ENCODE measurements at places on chromosomes 2 and 18. TPM values are rescaled to one million over a fixed set of nuclear protein-coding genes. Genes with fewer than 3 reads are reported as not detected.

Gene CAMKMT
- 10.9 TPM for total RNA-seq

Gene UCN
- total RNA-seq = 4.1 TPM

Gene STAT4
- 1.3 TPM for total RNA-seq

Gene DES
- not detected for total RNA-seq

Gene DYNAP
- not detected for total RNA-seq

Gene IL1F10
- total RNA-seq = not detected

Gene ANKRD62
- not detected for total RNA-seq

Gene ACMSD
- total RNA-seq = not detected

Gene ABCG8
- total RNA-seq = not detected

Gene TMEM163
- total RNA-seq = not detected

Gene EHD3
- 25.9 TPM for total RNA-seq

- H3K27me3 ChIP-seq = no peaks in the 10 kb centered on the region
- no peak overlapping the region for H3K4me3 ChIP-seq
- H3K4me1 ChIP-seq = peaks cover 9% of the 10 kb centered on the region
- H3K27ac ChIP-seq = no peak overlapping the region
- no peaks in the 10 kb centered on the region for H3K36me3 ChIP-seq
Measured at GRCh38 chr2:196961889-196962288, 35.4 kb upstream of the PGAP1 start.

- peak overlapping the region; percentile 97 for H3K27ac ChIP-seq
- peak; percentile 49 for DNase-seq
- no peaks in the 10 kb centered on the region for H3K36me3 ChIP-seq
Measured at GRCh38 chr2:84888401-84889276, 7.8 kb upstream of the TRABD2A start.

DNA sequence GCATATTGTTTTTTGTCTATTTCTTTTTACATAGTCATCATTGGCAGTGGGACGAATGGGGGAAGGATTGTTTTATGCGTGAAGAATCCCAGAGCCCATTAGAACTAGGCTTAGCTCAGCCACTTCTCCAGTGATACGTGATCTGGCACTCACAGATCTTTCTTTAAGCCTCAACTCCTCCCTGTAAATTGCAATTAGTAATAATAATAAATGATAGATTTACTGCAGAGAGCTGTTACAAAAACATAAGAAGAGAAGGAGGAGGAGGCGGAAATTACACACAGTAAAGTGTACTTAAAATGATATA lies 629.3 kb downstream of the NRXN1 start:
- H3K36me3 ChIP-seq = no peaks in the 10 kb centered on the region
- H3K27ac ChIP-seq = no peak overlapping the region
- H3K4me1 ChIP-seq = no peaks in the 10 kb centered on the region
- no peaks in the 10 kb centered on the region for H3K27me3 ChIP-seq

GRCh38 chr2:216023055-216023648 lies 9.8 kb upstream of the MREG start:
- H3K36me3 ChIP-seq = peaks cover 1% of the 10 kb centered on the region
- DNase-seq = no peak
- no peaks in the 10 kb centered on the region for H3K4me1 ChIP-seq
- no peak overlapping the region for H3K27ac ChIP-seq
- H3K4me3 ChIP-seq = no peak overlapping the region
- H3K27me3 ChIP-seq = no peaks in the 10 kb centered on the region

- H3K4me3 ChIP-seq = no peak overlapping the region
- no peak overlapping the region for H3K27ac ChIP-seq
- no peaks in the 10 kb centered on the region for H3K4me1 ChIP-seq
- DNase-seq = no peak
- H3K27me3 ChIP-seq = no peaks in the 10 kb centered on the region
- no peaks in the 10 kb centered on the region for H3K36me3 ChIP-seq
Measured at GRCh38 chr2:221896505-221897151, 324.5 kb upstream of the EPHA4 start.

- peak; percentile 42 for DNase-seq
- peaks cover 68% of the 10 kb centered on the region for H3K27me3 ChIP-seq
- H3K36me3 ChIP-seq = no peaks in the 10 kb centered on the region
- no peak overlapping the region for H3K4me3 ChIP-seq
- H3K4me1 ChIP-seq = no peaks in the 10 kb centered on the region
- no peak overlapping the region for H3K27ac ChIP-seq
Measured at GRCh38 chr2:110804915-110805314, 72.5 kb downstream of the ACOXL start.

DNA sequence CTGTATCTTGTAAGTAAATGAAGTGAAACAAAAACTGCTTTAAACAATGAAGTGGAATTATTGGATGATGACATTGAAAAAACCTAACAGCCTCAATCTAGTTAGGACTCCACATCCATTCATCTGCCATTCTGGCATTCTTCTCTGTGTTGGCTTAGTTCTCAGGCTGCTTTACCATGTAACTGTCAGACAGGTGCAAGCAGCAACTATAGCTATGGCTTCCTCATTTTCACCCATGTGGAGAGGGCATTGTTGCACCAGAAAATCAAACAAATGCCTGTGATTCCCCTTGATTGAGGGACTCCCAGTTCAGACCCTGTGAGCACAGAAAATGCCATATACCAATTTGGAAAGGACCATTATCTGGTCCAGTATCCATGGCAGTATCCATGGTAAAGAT lies 129.5 kb upstream of the NYAP2 start:
- no peaks in the 10 kb centered on the region for H3K36me3 ChIP-seq
- no peaks in the 10 kb centered on the region for H3K27me3 ChIP-seq
- H3K4me3 ChIP-seq = no peak overlapping the region
- H3K27ac ChIP-seq = no peak overlapping the region
- H3K4me1 ChIP-seq = peaks cover 4% of the 10 kb centered on the region

DNA sequence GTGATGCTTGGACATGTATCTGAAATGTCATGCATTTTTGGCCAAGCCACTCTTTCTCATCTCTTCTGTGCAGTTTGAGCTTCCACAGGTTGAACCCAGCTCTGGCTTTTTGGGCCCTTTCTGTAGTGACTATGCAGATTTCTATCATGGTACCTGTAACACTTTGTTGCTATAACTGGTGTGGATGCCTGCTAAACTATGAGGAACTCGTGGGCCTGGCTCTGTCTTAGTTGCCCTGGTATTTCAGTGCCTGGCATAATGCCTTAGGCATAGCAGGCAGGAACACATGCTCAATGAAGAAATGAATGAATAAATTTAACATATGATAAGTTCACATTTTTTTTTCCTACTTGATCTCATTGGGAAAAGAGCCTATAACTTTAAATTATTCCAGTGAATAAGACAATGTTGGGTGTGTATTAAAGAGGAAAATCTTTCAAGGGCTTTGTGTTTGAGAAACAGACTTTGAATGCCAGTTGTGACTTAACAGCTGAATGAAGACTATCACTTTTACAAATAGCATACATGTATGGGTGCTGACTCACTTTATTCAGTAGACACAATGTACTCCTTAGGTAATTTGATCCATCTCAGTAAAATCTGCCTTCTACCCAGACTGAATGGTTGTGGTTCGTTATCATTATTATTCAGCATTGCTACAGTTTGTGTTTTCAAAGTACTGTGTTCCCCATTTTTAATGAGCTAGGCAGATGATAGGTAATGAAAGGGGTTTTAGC lies 86.4 kb upstream of the MAP4K3 start:
- no peak for DNase-seq
- H3K4me3 ChIP-seq = no peak overlapping the region
- H3K4me1 ChIP-seq = peaks cover 36% of the 10 kb centered on the region
- no peaks in the 10 kb centered on the region for H3K36me3 ChIP-seq

- H3K36me3 ChIP-seq = no peaks in the 10 kb centered on the region
- no peaks in the 10 kb centered on the region for H3K4me1 ChIP-seq
- no peak overlapping the region for H3K4me3 ChIP-seq
Measured at GRCh38 chr2:15584767-15585469, 6.8 kb upstream of the DDX1 start.

- no peak overlapping the region for H3K4me3 ChIP-seq
- no peaks in the 10 kb centered on the region for H3K27me3 ChIP-seq
- no peak overlapping the region for H3K27ac ChIP-seq
- no peak for DNase-seq
- H3K36me3 ChIP-seq = no peaks in the 10 kb centered on the region
Measured at GRCh38 chr2:237943395-237944094, 23.3 kb upstream of the UBE2F start.

- no peak for DNase-seq
- no peak overlapping the region for H3K27ac ChIP-seq
- H3K36me3 ChIP-seq = no peaks in the 10 kb centered on the region
- H3K4me3 ChIP-seq = no peak overlapping the region
- no peaks in the 10 kb centered on the region for H3K27me3 ChIP-seq
Measured at GRCh38 chr2:25112113-25112512, 56.3 kb downstream of the POMC start.

GRCh38 chr2:26877276-26877675 lies 29.3 kb downstream of the DPYSL5 start:
- no peak overlapping the region for H3K4me3 ChIP-seq
- no peaks in the 10 kb centered on the region for H3K4me1 ChIP-seq
- peak; percentile 19 for DNase-seq
- H3K27ac ChIP-seq = no peak overlapping the region
- peaks cover 45% of the 10 kb centered on the region for H3K27me3 ChIP-seq
- no peaks in the 10 kb centered on the region for H3K36me3 ChIP-seq

- H3K4me1 ChIP-seq = peaks cover 8% of the 10 kb centered on the region
- no peaks in the 10 kb centered on the region for H3K27me3 ChIP-seq
- H3K36me3 ChIP-seq = no peaks in the 10 kb centered on the region
- DNase-seq = no peak
- H3K27ac ChIP-seq = no peak overlapping the region
Measured at GRCh38 chr2:206069417-206069816, 16.6 kb downstream of the INO80D start.

DNA sequence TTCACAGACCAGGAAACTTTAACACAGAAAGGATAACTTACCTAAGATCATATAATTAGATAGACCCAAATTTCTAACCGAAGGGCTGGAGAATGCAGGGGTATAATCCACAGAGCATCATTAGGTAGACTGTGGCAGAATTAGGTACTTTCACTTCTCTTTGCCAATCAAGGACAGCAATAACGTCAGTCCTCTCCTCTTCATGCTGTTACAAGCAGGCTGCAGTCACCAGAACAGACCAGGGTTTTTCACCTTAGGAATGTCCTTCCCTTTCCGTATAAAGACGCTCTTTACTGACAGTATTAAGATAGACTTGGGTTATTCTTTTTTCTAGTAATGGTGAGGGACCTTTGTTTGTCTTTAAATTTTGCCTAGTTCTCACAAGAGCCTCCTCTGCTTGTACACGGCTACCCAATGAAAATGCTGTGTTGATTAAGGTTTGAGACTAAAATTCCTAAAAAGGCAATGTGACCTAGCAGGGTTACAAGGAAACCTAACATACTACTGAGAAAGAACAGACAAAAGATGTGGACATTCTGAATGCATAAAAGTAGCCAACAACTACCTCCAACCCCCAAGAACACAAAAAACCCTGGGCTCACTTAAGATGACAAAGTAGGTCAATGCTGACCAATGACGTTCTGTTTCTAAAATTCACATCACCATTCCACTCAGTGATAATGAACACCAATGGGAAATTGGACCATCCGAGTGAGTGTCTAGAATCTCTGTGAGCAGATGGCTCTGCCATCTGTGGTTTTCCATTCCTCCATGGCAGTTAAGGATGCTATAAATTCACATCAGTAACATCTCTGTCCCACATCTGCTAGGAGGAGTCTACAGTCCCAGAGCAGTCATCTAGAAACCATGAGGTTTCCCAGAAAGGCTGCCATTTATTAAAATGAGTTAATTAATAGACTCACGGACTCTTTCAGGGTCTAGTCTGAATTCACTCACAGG lies 2.1 kb downstream of the PDIA6 start:
- no peaks in the 10 kb centered on the region for H3K36me3 ChIP-seq
- H3K4me3 ChIP-seq = peak overlapping the region; percentile 89
- DNase-seq = no peak
- no peaks in the 10 kb centered on the region for H3K27me3 ChIP-seq
- peak overlapping the region; percentile 89 for H3K27ac ChIP-seq
- peaks cover 37% of the 10 kb centered on the region for H3K4me1 ChIP-seq

GRCh38 chr2:175792881-175793280 lies 209.2 kb downstream of the LNPK start:
- H3K27ac ChIP-seq = no peak overlapping the region
- no peak overlapping the region for H3K4me3 ChIP-seq
- no peak for DNase-seq
- H3K27me3 ChIP-seq = no peaks in the 10 kb centered on the region
- no peaks in the 10 kb centered on the region for H3K4me1 ChIP-seq

GRCh38 chr2:96870626-96871255 lies 861 bp upstream of the SEMA4C start:
- H3K27ac ChIP-seq = no peak overlapping the region
- H3K27me3 ChIP-seq = no peaks in the 10 kb centered on the region
- peaks cover 34% of the 10 kb centered on the region for H3K4me1 ChIP-seq
- peak overlapping the region; percentile 68 for H3K4me3 ChIP-seq
- DNase-seq = no peak

- no peak for DNase-seq
- peaks cover 2% of the 10 kb centered on the region for H3K4me1 ChIP-seq
Measured at GRCh38 chr18:12391487-12392165, 14.6 kb upstream of the AFG3L2 start.

DNA sequence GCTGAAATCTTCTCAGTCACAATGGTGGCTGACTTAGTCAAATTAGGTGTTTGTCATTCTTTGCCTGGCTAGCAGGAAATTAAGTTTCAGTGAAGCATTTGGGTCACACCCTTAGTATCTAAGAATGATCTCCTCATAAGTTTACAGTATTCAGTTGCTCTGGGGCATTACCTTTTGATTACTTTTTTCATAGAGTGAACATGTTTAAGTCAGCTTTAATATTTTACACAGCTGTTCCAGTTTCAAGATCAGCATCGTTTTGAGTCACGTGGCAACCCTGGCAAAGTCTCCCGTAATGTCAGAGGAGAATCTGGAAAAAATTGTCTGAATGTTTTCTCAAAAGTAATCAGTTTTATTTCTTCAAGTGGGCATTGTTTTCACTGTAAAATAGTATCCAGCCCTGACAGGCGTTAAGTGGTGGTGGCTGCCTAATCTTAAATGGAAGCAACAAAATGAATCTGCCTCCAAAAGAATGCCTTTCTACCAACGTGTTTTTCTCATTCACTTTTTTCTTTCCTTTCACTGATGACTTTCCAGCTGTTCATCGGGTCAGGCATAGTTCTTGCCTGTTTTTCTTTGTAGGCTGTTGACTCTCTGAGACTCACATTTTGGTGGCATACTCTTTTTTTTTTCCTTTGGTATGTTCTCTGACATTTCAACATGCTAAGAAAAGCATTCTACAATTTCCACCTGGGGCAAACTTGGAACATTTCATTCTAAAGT lies 319.6 kb upstream of the TCF4 start:
- DNase-seq = no peak
- H3K27ac ChIP-seq = peak overlapping the region; percentile 73
- no peaks in the 10 kb centered on the region for H3K27me3 ChIP-seq
- no peaks in the 10 kb centered on the region for H3K36me3 ChIP-seq
- H3K4me1 ChIP-seq = peaks cover 32% of the 10 kb centered on the region
- H3K4me3 ChIP-seq = peak overlapping the region; percentile 52
